ENCODE measurements at places on chromosomes 16 and 17.

GRCh38 chr17:64425191-64425590, 23.7 kb upstream of the MILR1 start:
- no peak for DNase-seq

DNA sequence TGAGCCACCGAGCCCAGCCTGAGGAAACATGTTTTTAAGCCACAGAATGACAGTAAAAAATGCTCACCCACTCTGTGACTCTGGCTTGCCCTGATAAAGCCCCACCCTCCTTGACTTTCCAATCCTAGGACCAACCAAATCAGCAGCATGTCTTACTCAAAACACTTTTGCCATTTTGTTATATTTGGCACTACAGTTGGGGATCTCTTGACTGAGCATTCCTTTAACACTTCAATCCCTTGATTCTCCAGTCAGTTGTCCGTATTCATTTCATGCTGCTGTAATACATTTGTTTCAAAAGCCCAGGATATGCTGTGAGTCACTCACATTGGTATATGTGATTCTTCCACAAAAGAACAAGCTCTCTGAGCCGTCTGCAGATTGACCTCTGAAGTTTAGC, 8.2 kb downstream of the MYH3 start:
- DNase-seq, result no peak

- no peak for DNase-seq
Observed at GRCh38 chr17:58280480-58281217, at the start of gene MPO. TSS of gene MPO (minus strand) at chr17:58280935. CDS start at chr17:58280758, 177 bp downstream.

DNA sequence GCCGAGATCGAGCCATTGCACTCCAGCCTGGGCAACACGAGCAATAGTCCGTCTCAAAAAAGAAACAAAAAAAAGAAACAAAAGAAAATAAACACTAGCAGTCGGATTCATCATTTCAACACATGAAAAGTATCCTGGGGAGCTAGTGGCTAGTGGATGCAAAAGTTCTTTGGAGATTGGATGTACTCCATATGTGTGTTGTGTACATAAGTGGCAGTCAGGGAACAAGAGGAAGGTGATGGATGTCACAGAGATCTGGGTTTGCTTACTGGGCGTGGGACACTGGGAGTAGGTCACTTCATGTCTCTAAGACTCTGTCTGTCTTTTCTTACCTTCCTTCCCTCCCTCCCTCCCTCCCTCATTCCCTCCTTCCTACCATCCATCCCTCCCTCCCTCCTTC, 35.4 kb downstream of the MRC2 start:
- DNase-seq, result no peak

- DNase-seq, result no peak
Observed at GRCh38 chr17:1480747-1481465, 11.6 kb downstream of the MYO1C start.

DNA sequence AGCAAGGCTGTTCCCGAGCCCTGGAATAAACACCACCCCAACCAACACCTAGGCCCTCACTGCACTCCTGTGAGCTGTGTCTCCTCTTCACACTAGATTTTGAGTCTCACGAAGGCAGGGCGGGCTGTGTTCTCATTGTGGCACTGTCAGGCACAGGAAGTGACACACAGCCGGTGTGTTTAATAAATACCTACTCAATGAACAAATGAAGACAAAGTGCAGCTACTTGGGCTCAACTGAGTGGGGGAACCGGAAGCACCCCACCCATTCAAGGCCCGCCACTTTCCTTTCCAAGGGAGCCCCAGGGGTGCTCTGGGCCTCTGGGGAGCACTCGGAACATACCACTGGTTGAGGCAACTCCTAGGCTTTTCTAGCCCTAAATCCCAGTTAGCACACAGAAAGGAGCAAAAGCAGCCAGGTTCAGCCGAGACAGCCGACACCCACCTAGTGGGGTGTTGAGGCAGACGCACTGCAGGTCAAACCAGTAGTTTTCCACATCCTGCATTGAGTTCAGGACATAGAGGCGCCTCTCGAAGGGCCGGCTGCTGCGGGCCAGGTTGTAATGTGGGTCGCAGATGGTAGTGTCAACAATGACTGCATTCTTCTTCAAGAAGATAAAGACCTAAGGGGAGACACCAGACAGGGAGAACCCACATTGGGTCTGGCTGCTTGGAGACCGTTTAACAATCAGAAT, 57.7 kb downstream of the GTF3C1 start:
- no peak for DNase-seq

GRCh38 chr16:74450236-74450635, 29.0 kb upstream of the CLEC18B start:
- no peak for DNase-seq

- peak; percentile 82 for DNase-seq
Observed at GRCh38 chr17:76141212-76142038, at the start of gene FOXJ1. TSS of gene FOXJ1 (minus strand) at chr17:76141245. CDS start at chr17:76140395, 850 bp downstream.

DNA sequence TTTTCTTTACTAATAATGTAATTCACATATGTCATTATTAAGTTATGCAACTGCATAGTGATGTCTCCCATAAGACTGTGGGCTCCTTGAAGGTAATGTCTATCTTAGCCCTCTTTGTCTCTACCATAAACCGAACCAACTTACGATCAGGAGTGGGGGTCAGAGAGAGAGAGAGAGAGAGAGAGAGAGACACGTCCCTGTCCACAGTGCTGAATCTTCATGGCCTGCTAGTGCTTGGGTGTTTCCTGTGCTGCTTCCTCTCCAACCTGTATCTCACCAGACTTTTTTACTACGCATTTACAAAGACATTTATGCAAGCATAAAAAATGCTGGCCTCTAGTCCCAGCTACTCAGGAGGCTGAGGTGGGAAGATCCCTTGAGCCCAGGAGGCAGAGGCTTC, 52.2 kb upstream of the HAPSTR1 start:
- DNase-seq, result no peak

DNA sequence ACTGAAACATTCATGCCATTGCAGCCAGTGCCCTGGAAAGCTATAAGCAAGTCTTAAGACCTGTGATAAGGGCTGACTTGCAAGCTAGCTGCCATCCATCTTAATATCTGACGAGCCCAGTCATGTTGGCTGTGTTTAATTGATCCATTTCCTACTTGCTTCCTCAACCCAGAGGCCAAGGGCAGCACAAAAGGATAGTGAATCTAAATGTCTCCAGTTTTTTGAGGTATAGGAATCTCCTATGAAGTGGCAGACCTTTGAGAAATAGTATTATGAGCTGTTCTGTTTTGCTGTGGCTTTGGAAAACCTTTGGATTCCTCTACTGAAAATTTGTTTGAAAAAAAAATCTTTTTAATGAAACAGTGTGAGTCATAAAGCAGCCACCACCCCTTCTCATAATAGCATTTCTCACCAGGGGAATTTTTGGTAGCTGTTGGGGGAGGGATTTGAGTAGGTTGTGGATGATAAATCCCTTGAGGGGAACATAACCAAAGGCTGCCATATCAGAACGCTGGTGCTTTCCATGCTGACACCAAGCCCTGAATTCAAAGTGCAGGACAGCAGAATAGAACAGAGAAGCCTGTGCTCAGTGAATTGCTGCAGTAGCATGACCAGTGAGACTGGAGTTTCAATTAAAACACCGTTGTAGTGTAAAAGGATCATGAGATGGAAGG, 12.9 kb downstream of the ZNRF1 start:
- DNase-seq, result no peak

DNA sequence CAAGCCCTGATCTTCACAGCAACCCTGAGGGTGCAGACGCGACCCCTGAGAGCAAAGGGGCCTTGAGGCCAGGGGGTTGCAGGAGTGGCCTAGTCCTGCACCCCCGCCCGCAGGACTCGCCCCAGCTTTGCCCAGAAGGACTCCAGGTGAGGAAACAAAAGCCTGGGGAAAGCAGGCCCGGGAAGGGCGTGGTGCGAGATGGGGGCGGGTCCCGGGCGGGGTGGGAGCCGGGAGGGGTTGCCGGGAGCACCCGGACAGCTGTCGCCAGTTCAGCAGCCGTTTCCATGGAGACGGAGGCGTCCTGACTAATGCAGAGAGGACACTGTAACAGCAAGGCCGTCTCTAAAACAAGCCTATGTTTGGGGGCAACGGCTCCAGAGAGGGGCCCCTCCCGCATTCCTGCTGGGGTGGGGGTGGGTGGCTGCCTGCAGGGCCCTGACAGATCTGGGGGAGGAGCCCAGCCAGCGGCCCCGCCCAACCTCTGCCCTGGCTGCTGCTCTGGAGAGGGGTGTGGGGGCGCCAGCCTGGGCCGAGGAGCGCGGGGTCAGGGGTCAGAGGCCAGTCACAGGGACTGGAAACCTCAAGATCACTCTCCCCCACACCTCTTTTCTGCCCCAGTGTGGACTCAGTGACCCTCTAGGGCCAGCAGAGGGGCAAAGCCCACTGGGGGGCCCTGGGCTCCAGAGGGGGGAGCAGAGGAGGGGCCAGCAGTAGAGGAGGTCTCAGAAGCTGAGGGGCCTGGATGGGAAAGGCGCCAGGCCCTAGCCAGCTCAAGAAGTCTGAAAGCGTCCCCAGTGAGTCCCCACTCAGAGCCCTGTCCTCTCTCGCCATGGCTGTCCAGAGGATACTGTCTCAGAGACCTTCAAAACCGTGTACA, 3.1 kb upstream of the TPPP3 start:
- no peak for DNase-seq

GRCh38 chr16:17367036-17367435, 103.7 kb downstream of the XYLT1 start:
- no peak for DNase-seq

- no peak for DNase-seq
Observed at GRCh38 chr16:83813823-83814658, 6.3 kb downstream of the HSBP1 start.

- DNase-seq, result no peak
Observed at GRCh38 chr17:9472541-9472940, 103.1 kb downstream of the STX8 start.

- no peak for DNase-seq
Observed at GRCh38 chr16:2535625-2536013, 2.2 kb upstream of the PDPK1 start.

- no peak for DNase-seq
Observed at GRCh38 chr17:7184647-7185046, 5.5 kb upstream of the ASGR1 start.

DNA sequence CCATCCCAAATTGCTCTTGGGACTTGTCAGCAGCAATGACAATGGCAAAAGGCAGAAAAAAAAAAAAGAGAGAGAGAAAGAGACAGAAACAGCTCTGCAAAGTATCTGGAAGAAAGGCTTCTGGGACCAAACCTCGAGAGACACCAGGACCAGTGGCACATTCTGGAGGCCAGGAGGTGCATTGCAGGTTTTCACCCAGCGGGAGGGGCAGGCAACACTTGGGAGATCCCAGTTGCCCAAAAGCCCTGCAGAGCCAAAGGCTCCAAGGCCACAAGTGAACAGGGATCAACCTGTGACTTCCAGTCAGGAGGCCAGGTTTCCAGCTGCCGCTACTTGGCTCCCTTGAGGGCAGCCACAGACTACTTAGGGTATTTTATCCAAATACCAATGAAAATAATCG, 110.8 kb upstream of the CDH5 start:
- no peak for DNase-seq

GRCh38 chr17:48486557-48486956, 44.3 kb downstream of the HOXB1 start:
- no peak for DNase-seq

DNA sequence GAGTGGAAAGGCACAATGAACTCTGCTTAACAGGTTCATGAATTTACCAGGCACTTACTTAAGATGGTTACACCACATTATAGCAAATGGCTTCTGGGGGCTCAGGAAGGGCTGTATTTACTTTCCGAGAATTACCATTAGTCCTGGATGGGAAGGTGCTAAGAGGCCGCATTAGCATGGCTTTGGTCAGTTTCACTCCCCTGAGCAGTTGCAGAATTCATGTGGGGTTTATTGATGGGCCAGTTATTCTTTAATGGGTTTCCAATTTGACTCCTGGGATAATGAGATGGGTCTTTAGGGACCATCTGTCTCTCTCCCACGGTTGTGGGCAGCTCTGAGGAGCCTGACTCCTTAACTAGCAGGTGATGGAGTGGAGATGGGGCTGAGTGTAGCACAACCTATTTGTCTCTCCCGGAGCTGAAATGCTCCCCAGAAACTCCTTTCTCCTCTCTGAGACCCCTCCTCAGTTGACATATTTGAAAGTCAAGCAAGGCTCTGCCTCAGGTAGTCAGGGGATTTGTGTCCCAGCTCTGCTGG, 652.5 kb downstream of the HS3ST4 start:
- DNase-seq, result no peak

GRCh38 chr17:13253733-13254410, 236.0 kb upstream of the ELAC2 start:
- no peak for DNase-seq

DNA sequence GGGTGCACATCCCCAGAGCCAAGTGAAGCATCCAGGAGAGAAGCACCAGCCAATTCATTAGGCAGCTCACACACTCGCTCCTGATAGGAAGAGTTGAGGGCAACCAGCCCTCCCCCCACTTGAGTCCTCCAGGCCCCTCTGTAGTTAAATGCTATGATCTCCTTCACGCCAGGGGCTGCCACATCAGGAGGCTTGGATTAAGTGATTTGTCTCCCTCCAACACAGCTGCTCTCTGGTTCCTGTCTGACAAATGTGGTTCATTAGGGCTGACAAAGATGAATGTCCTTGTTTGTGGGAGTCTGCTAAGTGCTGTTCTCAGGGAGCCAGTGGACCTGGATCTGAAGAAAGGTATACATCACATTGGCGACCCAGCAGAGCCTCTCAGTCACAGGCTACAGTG, 94.5 kb upstream of the WSCD1 start:
- no peak for DNase-seq

GRCh38 chr16:88430524-88431446, 22.3 kb upstream of the ZFPM1 start:
- no peak for DNase-seq

DNA sequence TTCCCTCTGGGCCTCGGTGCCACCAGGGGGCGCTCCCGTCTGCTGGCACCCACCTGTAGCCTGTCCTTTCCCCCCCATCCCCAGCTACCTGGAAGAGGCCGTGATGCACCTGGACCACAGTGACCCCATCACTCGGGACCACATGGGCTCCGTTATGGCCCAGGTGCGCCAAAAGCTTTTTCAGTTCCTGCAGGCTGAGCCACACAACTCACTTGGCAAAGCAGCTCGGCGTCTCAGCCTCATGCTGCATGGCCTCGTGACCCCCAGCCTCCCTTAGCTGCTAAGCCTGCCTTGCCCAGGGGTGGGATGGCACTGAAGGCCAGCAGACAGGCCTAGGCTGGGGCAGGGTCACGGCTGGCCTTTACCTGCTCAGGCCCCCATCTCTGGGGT, 818 bp upstream of the NRN1L start:
- peak; percentile 39 for DNase-seq

DNA sequence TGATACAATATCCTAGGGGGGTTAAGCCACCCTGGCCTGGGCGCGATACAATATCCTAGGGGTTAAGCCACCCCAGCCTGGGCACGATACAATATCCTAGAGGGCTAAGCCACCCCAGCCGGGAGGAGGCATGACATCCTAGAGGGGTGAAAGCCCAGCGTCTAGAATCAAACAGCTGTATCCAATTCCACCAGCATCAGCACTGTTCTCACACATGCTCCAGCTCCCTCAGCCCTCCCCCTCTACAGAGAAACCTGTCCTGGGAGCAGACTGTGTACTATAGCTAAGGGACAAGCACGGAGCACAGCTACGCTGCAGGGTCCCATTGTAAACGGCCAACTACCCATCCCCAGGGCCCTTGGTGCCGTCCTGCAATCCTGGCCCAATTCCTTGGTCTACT, 6.2 kb downstream of the GINS2 start:
- no peak for DNase-seq

Data from C1 segment of cervical spinal cord (tissue), 14 donors.